T-cell (primary cell): ENCODE measurements at places on chromosomes 4 and X.

DNA sequence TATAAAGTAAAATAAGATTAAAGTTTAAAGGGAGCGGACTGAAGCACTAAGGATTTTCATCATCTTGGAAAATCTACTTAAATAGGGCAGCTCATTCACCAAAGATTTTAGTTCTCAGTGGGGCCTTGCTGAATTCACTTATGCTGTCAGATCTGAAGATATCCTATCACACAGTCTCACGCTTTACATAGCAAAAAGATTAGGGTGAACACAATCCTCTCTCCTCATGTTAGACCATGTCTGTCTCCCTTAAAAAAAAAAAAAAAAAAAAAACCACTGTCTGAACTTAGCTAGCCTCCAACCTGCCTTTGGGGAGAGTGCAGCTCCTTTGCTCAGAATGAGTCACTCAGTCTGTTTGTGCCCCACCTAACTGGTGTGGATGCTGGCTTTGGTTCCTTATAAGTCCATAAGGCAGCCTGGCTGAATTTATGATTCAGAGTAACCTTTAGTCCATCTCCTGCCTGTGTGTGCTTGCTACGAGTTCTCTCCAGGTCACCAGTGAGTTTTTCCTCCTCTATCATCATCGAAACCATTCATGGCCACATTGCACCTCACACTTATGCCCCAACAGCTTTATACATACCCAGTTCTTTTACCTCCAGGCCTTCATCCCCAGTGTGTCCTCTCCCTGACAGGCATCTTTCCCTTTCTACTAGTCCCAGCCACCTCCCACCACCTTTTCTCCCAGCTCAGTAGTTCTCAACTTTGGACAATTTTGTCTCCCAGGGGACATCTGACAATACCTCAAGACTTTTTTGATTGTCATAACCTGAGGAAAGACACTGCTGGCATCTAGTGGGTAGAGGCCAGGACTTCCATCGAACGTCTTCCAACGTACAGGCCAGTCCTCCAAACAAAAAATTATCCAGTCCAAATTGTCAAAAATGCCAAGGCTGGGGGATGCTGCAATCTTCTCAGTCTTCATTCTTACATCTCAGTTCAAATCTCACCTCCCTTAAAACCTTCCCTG, 220.7 kb upstream of the EMCN start:
- DNase-seq, result no peak

GRCh38 chr4:30330894-30331652, 389.1 kb upstream of the PCDH7 start:
- no peak for DNase-seq

GRCh38 chr4:118823471-118823870, 12.5 kb downstream of the SEC24D start:
- no peak for DNase-seq

- no peak for DNase-seq
Observed at GRCh38 chrX:54178100-54178940, 4.7 kb downstream of the FAM120C start.

- no peak for DNase-seq
Observed at GRCh38 chrX:48636776-48637175, 39.5 kb downstream of the WDR13 start.

GRCh38 chr4:160611181-160611580, 1508.3 kb downstream of the RAPGEF2 start:
- no peak for DNase-seq

DNA sequence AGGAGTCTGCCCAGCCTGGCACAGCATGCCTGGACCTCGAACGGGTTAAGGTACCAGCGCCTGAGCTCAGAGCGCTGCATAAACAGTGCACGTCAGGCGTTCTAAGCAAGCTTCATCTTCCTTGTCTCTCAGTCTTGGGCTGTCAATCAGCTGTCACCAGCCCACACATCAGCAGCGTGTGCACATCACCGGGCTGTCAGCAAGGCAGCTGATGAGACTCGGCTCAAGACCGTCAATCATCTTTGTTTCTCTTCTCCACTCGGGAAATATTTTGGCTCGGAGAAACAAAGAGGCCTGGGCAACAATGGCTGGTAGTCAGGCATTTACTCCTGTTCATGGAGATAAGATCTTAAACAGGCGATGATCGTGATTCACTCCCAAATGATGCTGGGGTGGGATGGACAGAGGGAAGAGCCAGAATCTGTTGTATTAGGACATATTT, 141.3 kb downstream of the LDB2 start:
- no peak for DNase-seq
